Naive thymus-derived CD8-positive, alpha-beta T cell (primary cell): ENCODE measurements at places on chromosomes 4 and X. TPM values are rescaled to one million over a fixed set of nuclear protein-coding genes. Genes with fewer than 3 reads are reported as not detected.

RNF212 gene
- total RNA-seq = 7.7 TPM

- no peak overlapping the region for H3K4me3 ChIP-seq
- no peak for DNase-seq
- H3K27ac ChIP-seq = no peak overlapping the region
- H3K36me3 ChIP-seq = no peaks in the 10 kb centered on the region
- H3K27me3 ChIP-seq = no peaks in the 10 kb centered on the region
Observed at GRCh38 chr4:161762796-161763195, 401.0 kb downstream of the FSTL5 start.

DNA sequence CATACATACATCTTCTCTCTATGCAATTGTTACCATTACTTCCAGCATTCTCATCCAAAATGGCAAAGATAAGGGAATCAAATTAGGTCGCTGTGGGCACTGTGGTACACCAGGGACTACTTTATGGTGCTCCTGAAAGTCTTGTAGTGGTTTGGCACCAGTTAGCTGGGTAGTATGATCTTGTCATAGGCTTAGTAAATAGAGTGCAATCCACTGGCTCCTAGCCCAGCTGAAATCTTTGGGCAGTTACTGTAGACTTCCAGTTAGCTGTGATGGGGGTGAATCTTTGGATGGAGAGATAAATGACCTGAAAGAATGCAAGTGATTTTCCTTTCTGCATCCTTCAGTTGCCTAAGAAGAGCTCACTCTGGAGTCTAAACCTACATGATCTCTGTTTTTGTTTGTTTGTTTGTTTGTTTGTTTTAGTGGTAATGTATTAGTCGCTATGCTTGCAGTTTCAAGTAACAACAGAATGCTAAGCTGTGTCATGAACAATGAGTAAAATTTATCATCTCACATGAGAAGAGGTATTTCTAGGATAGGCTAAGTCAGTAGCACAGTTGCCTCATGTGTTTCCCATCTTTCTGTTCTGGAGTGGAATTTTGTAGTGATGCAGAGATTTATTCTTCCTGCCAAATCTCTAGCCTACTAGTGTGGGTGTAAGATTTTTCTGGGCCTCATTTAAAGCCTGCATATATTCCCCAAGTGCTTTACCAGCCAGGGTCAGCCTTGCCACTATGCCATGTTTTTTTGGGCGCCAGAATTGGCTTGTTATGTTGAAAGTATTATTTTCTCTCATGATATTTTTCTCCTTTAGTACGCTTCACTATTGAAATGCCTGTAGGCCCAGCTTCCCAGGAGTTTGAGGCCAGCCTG lies 24.2 kb downstream of the HERC3 start:
- H3K4me3 ChIP-seq = no peak overlapping the region
- peaks cover 21% of the 10 kb centered on the region for H3K36me3 ChIP-seq
- peaks cover 80% of the 10 kb centered on the region for H3K4me1 ChIP-seq
- H3K27me3 ChIP-seq = no peaks in the 10 kb centered on the region
- no peak for DNase-seq

DNA sequence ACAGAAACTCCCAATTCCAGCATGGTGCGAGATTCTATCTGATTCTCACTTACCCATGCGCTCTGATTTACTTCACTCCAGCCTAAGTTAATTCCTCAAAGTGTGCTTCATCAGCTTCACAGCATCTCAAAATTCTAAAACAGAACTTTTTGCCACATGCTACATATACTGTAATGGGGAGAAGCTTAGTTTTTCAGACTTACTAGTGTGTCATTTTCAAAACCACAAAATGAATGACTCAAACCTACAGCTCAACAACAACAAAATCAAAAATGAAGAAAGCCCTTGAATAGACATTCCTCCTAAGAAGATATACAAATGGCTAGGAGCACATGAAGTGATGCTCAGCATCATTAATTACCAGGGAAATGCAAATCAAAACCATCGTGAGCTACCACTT lies 14.9 kb downstream of the IRF2 start:
- peaks cover 46% of the 10 kb centered on the region for H3K4me1 ChIP-seq
- H3K27ac ChIP-seq = peak overlapping the region; percentile 6
- no peaks in the 10 kb centered on the region for H3K36me3 ChIP-seq
- no peaks in the 10 kb centered on the region for H3K27me3 ChIP-seq
- DNase-seq = no peak

- H3K27ac ChIP-seq = no peak overlapping the region
- peaks cover 2% of the 10 kb centered on the region for H3K4me1 ChIP-seq
- H3K36me3 ChIP-seq = no peaks in the 10 kb centered on the region
- peaks cover 9% of the 10 kb centered on the region for H3K27me3 ChIP-seq
Observed at GRCh38 chr4:74675673-74676279, 118.5 kb downstream of the BTC start.

RPA4 gene
- total RNA-seq = 0.41 TPM

KIF4A gene
- total RNA-seq = 0.08 TPM

BRS3 gene
- total RNA-seq = not detected

- no peak overlapping the region for H3K4me3 ChIP-seq
- H3K4me1 ChIP-seq = no peaks in the 10 kb centered on the region
- DNase-seq = no peak
- H3K36me3 ChIP-seq = no peaks in the 10 kb centered on the region
Observed at GRCh38 chrX:10379878-10380277, 223.1 kb downstream of the CLCN4 start.

GRCh38 chrX:150298841-150299551 lies 64.1 kb upstream of the MAMLD1 start:
- no peak overlapping the region for H3K27ac ChIP-seq
- no peaks in the 10 kb centered on the region for H3K4me1 ChIP-seq
- no peaks in the 10 kb centered on the region for H3K36me3 ChIP-seq
- no peaks in the 10 kb centered on the region for H3K27me3 ChIP-seq
- DNase-seq = no peak
- H3K4me3 ChIP-seq = no peak overlapping the region

FRG2 gene
- not detected for total RNA-seq

ZNF630 gene
- 5.8 TPM for total RNA-seq

DNA sequence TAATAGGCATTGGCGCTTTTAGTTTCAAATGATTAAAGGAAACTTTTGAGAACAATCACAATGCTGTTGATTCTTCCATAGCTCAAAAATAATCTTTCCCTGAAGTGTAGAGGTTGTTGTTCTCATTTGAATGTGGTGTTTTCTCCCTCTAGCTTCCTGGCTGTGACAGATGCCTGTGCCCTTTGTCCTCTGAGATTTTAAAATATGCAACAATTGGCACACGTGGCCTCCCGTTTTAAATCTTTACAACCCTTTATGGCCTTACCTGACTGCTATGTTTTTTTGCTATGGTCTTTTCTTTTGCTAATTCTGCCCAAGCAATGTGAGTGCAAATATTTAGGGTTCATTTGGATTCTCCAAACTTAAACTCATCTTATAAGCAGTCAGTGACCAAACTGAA lies 22.9 kb upstream of the CASK start:
- no peak overlapping the region for H3K27ac ChIP-seq
- no peak overlapping the region for H3K4me3 ChIP-seq
- DNase-seq = no peak
- no peaks in the 10 kb centered on the region for H3K36me3 ChIP-seq
- no peaks in the 10 kb centered on the region for H3K4me1 ChIP-seq

DNA sequence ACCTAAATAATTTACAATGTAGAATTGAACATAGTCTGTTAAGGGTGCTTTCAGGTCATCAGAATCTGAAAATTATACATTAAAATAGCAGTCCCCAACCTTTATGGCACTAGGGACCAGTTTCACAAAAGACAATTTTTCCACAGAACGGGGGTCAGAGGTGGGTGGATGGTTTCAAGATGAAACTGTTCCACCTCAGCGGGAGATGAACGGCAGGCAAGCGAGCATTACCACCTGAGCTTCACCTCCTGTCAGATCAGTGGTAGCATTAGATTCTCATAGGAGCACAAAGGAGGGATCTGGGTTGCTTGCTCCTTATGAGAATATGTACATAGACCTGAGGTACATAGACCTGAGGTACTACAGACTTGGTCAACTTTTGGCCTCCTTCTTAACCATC lies 29.0 kb downstream of the LRBA start:
- H3K27me3 ChIP-seq = no peaks in the 10 kb centered on the region
- H3K4me3 ChIP-seq = no peak overlapping the region
- no peak overlapping the region for H3K27ac ChIP-seq
- peaks cover 2% of the 10 kb centered on the region for H3K36me3 ChIP-seq

DNA sequence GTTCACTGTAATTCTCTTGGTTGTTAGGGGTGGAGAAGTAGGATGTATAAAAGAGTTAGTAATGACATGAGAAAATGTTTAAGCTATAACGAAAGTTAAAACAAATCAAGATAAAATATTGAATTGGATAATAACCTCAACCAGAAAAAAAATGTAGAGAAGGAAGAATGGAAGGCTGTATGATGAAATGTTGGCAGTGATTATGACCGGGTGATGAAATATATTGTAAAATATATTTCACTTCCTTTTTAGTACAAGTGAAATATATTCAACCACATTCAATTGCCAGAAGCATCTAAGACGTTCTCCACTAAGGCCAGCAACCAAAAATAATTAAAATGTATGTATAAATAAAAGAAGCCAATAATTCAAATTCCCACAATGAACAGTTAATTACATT lies 309.3 kb upstream of the FGF13 start:
- H3K27ac ChIP-seq = no peak overlapping the region
- H3K27me3 ChIP-seq = no peaks in the 10 kb centered on the region
- H3K36me3 ChIP-seq = no peaks in the 10 kb centered on the region
- H3K4me3 ChIP-seq = no peak overlapping the region
- no peak for DNase-seq

DNA sequence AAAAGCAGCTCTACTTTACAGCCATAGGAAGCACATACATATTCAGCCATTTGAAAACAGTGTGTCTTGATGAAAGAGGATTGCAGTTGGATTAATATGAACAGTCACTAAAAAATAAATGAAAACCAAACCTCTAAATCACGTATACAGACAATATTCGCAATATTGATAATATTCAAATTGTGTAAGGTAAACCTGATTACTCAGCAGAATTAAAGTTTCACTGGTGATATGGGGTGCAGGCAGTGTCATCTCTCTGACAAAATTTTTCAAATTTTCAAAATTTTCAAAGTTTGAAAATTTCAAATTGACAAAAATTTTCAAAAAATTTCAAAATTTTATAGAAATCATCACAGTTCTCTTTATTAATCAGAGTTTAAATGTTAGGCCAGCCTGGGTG lies 55.7 kb downstream of the FAT4 start:
- H3K36me3 ChIP-seq = no peaks in the 10 kb centered on the region
- DNase-seq = no peak
- no peak overlapping the region for H3K27ac ChIP-seq
- no peaks in the 10 kb centered on the region for H3K27me3 ChIP-seq
- H3K4me1 ChIP-seq = no peaks in the 10 kb centered on the region

PHEX gene
- 0.18 TPM for total RNA-seq

ASB12 gene
- 0.30 TPM for total RNA-seq

GRCh38 chr4:158929939-158930638 lies 161.3 kb downstream of the FNIP2 start:
- no peak for DNase-seq
- peak overlapping the region; percentile 56 for H3K4me3 ChIP-seq
- H3K27me3 ChIP-seq = no peaks in the 10 kb centered on the region
- peaks cover 4% of the 10 kb centered on the region for H3K36me3 ChIP-seq
- H3K4me1 ChIP-seq = peaks cover 13% of the 10 kb centered on the region

AP1S2 gene
- total RNA-seq = 17.5 TPM

MAGEB10 gene
- not detected for total RNA-seq

DNA sequence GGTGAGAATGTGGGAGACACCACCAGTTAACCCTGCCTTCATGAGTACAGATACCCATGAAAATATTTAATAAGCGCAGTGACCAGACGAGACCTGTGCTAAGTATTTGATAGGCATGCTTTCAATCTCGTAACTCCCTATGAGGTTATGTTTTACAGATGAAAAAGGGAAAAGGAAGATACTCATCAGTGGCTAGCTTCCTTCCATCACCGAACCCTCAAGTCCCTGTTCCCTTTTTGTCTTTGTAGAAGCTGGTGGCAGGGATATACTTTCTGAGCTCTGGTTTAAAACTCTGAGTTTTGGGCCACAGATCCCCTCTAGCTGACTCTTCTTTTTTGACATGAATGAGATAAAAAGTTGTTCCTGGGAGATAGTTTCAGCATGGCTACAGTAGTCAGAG lies 26.3 kb downstream of the AFF1 start:
- no peak overlapping the region for H3K27ac ChIP-seq
- H3K4me1 ChIP-seq = peaks cover 26% of the 10 kb centered on the region
- no peaks in the 10 kb centered on the region for H3K27me3 ChIP-seq
- no peak for DNase-seq

RAB40A gene
- not detected for total RNA-seq

- H3K4me1 ChIP-seq = no peaks in the 10 kb centered on the region
- no peak for DNase-seq
Observed at GRCh38 chr4:78534286-78534955, 17.1 kb upstream of the ANXA3 start.

SLC16A2 gene
- 0.65 TPM for total RNA-seq

- no peaks in the 10 kb centered on the region for H3K27me3 ChIP-seq
- H3K4me3 ChIP-seq = peak within 1 kb of the TSS; percentile 93
- H3K36me3 ChIP-seq = peaks cover 5% of the 10 kb centered on the region
Observed at GRCh38 chrX:101485212-101485949, at the start of gene ARMCX4. Gene ARMCX4 (plus strand): TSS chrX:101485456. CDS start chrX:101488590, 3,134 bp downstream.

DNA sequence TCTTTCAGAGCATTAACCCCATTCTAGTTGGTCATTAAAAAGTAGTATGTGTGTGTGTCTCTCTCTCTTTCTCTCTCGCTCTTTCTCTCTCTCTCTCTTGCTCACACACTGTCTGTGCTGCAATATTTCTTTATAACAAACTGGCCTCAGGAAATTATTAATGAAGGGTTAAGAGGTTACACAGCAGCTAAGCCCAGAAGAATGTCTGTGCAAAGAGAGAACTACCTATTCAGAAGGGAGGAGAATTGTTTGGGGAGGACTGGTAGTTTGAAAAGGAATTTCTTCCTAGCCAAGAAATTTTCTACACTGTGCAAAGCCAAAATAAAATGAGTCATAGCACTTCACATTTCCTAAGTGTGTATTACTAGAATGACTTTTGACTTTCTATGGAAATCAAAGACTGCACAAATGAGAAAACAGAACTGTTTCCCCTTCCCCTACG lies 22.2 kb downstream of the PDGFC start:
- no peaks in the 10 kb centered on the region for H3K27me3 ChIP-seq
- no peak for DNase-seq
- H3K4me3 ChIP-seq = no peak overlapping the region
- H3K27ac ChIP-seq = no peak overlapping the region
- no peaks in the 10 kb centered on the region for H3K36me3 ChIP-seq

DNA sequence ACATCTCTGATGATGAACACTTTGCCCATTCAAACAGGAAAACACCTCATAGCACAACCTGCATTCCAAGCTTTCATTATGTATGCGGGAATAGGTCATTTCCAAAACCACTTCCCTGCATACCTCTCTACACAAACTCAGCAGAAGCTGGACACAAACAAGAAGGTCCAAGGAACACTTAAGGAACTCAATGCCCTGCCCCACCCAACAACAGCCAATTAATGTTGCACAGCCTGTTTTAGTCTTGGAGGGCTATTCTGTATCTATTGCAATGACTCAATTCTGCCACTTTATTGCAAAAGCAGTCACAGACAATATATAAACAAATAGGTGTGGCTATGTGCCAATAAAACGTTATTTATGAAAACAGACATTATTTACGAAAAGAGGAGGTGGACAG lies 16.7 kb downstream of the OPHN1 start:
- H3K27me3 ChIP-seq = no peaks in the 10 kb centered on the region
- H3K4me3 ChIP-seq = no peak overlapping the region
- no peaks in the 10 kb centered on the region for H3K36me3 ChIP-seq
- H3K27ac ChIP-seq = no peak overlapping the region
- DNase-seq = no peak

C1QTNF7 gene
- total RNA-seq = not detected

HSFX4 gene
- total RNA-seq = not detected

GDPD2 gene
- total RNA-seq = not detected

UGT2B15 gene
- total RNA-seq = not detected

GRCh38 chr4:102869569-102870197 lies 891 bp downstream of the CISD2 start:
- peak overlapping the region; percentile 98 for H3K27ac ChIP-seq
- H3K4me1 ChIP-seq = peaks cover 45% of the 10 kb centered on the region
- H3K27me3 ChIP-seq = no peaks in the 10 kb centered on the region
- no peak for DNase-seq
- peaks cover under 1% of the 10 kb centered on the region for H3K36me3 ChIP-seq
- H3K4me3 ChIP-seq = peak overlapping the region; percentile 85
